ENCODE measurements at places on chromosomes 7 and 10. TPM values are rescaled to one million over a fixed set of nuclear protein-coding genes. Genes with fewer than 3 reads are reported as not detected.

FRA10AC1 gene
- total RNA-seq = 12.9 TPM

INHBA gene
- total RNA-seq = 0.65 TPM

CPA2 gene
- not detected for total RNA-seq

VPS41 gene
- 78.9 TPM for total RNA-seq

GAD2 gene
- total RNA-seq = not detected

ATP6V0A4 gene
- total RNA-seq = not detected

DNAJC12 gene
- total RNA-seq = not detected

FAM25C gene
- total RNA-seq = not detected

CPN1 gene
- total RNA-seq = not detected

RNLS gene
- 4.4 TPM for total RNA-seq

LIPM gene
- total RNA-seq = not detected

FAM180A gene
- total RNA-seq = not detected

MPLKIP gene
- total RNA-seq = 17.1 TPM

ZNF117 gene
- total RNA-seq = 5.2 TPM

NRAP gene
- not detected for total RNA-seq

AKR1C4 gene
- total RNA-seq = not detected

CYP26C1 gene
- total RNA-seq = not detected

CPED1 gene
- 1.3 TPM for total RNA-seq

MAT1A gene
- total RNA-seq = not detected

CCDC172 gene
- not detected for total RNA-seq

GDF2 gene
- not detected for total RNA-seq

PON3 gene
- not detected for total RNA-seq

AGMO gene
- total RNA-seq = not detected

CH25H gene
- total RNA-seq = not detected

UPF2 gene
- 30.1 TPM for total RNA-seq

STEAP2 gene
- 0.05 TPM for total RNA-seq

PRR15 gene
- not detected for total RNA-seq

CLDN4 gene
- total RNA-seq = 0.20 TPM

ZCWPW1 gene
- 7.8 TPM for total RNA-seq

CTAGE6 gene
- total RNA-seq = 0.16 TPM

COL17A1 gene
- not detected for total RNA-seq

HTR5A gene
- total RNA-seq = not detected

DENND11 gene
- total RNA-seq = 28.9 TPM

ZNF365 gene
- total RNA-seq = 8.0 TPM

HDAC9 gene
- 19.1 TPM for total RNA-seq

CYP3A7 gene
- not detected for total RNA-seq

NHLRC2 gene
- total RNA-seq = 19.0 TPM

PFKP gene
- 43.9 TPM for total RNA-seq

CCL24 gene
- not detected for total RNA-seq

PNLIPRP2 gene
- total RNA-seq = not detected
